ENCODE measurements at places on chromosomes 1 and 21.
A peak's percentile ranks its signal among the peaks of the same experiment; 100 is the strongest.

DNA sequence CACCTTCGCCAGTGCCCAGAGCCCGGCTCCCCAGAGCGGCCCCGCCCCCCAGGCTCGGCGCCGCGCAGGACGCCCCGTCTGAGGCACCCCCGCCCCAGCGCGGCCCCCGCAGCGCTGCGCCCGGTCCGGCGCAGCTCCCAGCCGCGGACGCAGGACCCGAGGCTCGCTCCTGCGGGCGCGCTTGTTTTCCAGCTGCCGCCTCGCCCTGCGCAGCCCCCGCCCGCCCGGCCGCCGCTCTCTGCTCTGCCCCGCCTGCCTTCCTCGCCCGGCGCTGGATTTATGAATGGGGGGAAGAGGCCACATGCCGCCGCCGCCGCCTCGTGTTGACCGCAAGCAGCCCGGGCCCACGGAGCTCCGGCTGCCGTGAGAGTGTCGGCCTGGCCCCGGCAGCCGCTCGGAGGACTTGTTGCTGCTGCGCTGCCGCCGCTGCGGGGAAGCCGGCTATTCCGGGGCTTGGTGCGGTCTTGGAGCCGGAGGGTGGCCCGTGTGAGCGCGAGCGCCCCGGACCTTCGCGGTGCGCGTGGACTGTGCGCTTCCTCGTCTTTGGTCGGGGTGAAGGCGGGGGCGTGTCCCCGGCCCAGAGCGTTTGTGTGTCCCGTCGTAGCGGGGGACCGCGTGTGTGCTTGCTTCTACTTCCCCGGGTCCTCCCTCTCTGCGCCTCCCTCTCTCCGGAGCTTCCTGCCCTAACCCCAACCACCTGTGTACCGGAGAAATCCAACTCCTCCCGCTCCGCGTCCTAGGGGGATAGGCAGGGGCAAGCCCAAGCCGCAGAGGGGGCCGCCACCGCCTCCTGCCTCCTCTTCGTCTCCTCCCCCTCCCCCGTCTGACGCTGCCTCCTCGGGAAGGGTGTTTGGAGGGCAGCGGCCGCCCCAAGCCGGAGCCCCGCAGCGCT is 736 bp downstream of the KCNC4 start:
- peak; percentile 43 for DNase-seq

DNA sequence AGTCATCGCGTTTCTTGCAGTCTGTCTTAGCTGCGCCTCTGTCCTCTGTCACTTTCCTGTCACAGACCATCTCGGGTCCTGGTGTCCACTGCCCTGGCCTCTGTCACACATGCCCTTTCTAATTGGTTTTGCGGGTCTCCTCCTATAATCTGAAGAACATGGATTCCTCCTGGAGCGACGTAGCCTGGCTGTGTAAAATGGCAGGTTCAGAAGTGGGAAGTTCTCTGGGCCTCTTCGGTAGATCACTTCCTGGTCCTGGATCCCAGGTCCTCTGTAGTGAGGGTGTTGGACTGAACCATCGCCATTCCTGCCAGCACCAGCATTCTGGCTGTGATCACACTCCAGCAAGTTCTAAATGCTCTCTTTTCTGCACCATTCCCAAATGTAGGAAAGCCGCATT is 857 bp downstream of the FAM3B start:
- no peak for DNase-seq

DNA sequence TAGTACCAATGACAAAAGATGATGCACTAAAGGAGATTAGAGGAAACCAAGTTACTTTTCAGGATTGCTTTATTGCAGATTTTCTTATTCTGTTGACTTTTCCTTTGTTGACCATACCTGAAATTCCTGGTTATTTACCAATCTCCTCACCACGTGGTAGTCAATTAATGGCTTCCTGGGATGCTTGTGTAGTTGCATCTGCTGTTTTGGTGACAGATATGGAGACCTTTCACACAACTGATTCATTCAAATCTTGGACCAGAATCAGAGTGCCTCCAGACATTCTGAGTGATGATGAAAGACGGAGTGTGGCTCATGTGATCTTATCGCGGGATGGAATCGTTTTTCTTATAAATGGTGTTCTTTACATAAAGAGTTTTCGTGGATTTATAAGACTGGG is 91.3 kb downstream of the CATSPERE start:
- no peak for DNase-seq

DNA sequence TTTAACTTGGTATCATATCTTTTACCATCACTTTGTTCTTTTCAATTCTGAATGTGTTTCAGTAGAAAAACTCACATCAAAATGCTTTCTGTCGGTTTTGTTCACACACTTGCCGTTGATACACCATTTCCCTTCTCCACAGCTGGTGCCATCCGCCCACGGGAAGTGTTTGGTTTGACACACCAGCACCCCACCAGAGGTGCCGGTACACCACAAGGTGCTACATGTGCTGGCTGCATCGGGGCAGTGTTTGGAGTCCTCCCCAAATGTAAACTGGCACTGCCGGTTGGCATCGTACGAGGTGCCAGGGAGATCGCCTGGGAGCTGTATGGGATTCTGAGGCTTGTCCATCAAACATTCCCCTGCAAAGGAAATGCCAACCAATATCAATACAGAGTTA is 5.0 kb downstream of the ADAMTS1 start:
- DNase-seq: no peak

DNA sequence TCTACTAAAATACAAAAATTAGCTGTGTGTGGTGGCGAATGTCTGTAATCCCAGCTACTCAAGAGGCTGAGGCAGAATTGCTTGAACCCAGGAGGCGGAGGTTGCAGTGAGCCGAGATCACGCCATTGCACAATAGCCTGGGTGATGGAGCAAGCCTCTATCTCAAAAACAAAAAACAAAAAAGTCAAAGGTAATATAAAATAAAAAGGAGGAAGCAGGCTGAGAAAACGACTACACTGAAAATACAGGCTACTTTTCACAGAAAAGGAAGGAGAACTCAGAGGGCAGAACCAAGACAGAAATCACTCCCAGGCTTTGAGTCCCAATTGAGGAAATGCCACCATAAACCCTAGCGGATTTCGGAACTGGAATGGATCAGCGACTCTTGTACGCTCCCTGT is 5.9 kb upstream of the A3GALT2 start:
- no peak for DNase-seq

- DNase-seq: no peak
These were observed 67.4 kb downstream of the LYST start for GRCh38 chr1:235799264-235799663.

- no peak for DNase-seq
These were observed 2.6 kb downstream of the NME7 start for GRCh38 chr1:169364948-169365347.

- no peak for DNase-seq
These were observed 190.0 kb upstream of the SAMSN1 start for GRCh38 chr21:14736162-14736561.

GRCh38 chr1:218468711-218469110 is 123.6 kb downstream of the TGFB2 start:
- no peak for DNase-seq

DNA sequence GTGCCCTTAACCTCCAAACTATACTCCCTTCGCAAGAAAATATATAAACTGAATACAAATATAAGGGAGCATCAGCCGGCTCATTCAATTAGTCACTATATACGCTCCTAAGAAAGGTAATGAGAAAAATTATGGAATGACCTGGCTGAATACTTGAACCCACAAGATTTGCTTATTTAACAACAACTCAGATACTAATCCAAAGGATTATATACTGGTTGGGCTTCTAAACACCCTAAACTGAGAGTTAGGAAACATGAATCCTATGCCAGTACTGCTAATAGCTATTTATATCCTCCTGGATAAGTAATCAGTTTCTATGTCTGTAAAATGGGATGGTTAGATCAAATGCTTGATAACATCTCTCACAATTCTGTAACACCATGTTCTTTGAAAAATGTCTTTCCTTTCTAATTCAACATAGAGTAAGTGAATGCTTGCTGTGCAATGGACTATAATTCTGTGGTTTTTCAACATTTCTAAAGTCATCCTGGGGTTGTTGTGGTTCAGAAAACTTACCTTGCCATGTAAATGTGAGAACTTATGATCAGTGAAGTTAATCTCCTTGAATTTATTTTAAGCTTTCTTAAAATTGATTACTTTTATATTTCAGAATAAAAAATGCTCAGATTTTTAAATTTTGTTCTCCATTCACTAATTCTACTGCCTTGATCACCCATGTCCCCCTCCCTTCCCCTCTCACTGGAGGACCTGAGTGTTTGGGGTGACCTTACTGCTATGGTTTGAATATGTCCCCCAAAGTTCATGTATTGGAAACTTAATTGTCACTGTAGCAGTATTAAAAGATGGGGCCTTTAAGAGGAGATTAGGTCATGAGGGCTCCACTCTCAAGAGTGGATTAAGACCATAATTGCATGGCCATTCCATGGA is 14.5 kb downstream of the DUSP10 start:
- DNase-seq: no peak

DNA sequence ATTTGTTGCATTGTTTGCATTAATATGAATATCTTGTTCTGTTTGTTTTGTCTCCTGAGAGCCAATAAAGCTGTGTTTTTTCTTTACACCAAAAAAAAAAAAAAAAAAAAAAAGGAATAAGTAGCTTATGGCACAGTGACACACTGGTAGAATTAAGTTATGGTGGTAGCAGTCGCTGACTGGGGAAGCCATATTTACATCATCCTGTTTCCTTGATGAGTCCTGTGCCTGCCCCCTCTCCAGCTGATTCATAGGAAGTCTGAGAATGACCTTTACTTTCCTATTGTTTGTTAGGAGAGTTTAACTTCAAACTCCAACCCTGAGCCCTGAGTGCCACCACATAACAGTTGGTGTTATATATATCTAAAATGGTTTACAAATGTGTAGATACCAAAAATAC is 62.2 kb downstream of the OBSCN start:
- no peak for DNase-seq

GRCh38 chr21:46247699-46248421 is 19.3 kb upstream of the LSS start:
- DNase-seq: no peak

- no peak for DNase-seq
These were observed 127.4 kb downstream of the DHRS3 start for GRCh38 chr1:12490532-12491142.

DNA sequence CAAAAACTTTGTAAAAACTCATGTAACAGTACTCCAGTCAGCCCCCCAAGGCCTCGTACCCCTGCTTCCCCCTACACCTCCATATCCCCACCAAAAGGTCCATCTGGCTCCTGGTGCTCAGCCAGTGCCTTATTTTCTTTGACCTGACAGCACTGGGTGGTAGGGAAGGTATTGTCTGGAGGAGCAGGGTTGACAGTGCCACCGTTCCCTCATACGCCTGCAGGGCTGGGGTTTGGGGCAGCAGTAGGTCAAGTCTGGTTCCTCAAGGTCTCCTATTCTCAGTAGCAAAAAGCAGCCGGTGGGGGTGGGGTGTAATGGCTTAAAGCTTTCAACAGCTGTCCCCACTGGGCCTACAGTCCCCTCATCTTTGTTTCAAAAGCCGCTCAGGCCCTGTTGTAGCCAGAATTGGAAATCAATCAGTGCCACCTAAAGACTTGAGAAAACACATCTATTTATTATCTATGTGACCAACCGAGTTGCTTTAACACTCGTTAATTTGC is 25.3 kb upstream of the TTF2 start:
- DNase-seq: no peak

GRCh38 chr1:30778154-30778978 is 20.8 kb upstream of the LAPTM5 start:
- DNase-seq: no peak

GRCh38 chr1:84940481-84940880 is 47.5 kb upstream of the LPAR3 start:
- no peak for DNase-seq

- DNase-seq: no peak
These were observed 64.4 kb downstream of the HMGB4 start for GRCh38 chr1:33928251-33928650.

- no peak for DNase-seq
These were observed 13.9 kb upstream of the MAP3K21 start for GRCh38 chr1:233313434-233314155.

GRCh38 chr1:167013108-167013929 is 24.2 kb downstream of the MAEL start:
- DNase-seq: no peak

DNA sequence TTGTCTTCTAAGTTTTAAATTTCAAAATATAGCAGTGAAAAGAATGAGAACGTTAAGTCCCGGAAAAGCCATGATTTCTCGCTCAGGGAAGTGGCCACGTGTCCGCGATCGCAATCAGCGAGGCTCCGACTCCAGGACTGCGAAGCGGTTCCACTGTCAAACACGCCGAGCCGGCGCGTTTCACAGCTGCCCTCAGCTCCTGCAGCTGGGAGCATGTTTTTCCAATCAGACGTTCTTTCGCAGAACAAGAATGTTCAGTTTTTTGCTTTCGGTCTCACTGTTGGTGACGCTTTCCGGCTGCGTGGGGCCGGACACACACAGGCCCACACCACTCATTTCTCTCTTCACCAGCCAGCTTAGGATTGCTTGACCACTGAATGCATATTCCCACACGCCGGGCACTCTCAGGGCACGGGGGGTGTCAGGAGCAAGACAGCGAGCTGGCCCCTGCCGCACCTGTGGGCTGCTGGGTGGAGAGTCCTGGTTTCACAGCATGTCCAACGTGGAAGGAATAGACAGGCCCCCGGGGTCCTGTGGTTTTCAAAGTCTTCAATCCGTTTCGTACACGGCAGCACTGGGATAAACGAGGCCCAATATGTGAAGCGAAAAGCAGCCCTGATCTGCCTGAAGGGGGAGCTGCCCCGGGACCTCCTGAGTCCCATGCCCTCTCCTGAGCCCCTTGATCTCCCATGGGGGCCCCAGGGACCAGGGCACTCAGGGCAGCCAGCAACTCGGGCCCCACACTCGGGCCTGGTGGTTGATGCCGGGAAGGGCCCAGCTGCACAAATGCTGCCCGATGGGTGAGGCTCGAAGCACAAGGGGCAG is 47.3 kb upstream of the COL18A1 start:
- no peak for DNase-seq

DNA sequence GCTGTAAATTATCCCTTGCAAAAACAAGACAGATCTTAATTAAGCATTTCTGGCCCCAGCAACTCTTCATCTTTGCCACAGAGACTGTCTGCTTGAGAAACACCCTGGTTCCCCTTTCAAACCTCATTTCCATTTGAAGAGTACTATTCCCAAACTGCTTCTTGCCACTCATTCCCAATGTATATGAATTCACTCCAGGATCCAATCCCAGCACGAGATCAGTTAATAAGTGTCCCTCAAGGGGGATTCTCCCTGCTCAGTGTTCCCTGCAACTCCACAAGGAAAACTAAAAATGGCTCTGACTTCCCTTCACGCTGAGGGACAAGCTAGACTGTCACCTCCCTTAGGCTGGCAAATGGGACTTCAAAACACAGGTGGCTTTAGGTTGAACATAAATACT is 173.2 kb downstream of the SIPA1L2 start:
- no peak for DNase-seq

GRCh38 chr1:2948001-2948750 is 73.1 kb upstream of the ACTRT2 start:
- DNase-seq: no peak

- no peak for DNase-seq
These were observed 77.6 kb downstream of the CLSTN1 start for GRCh38 chr1:9746211-9746610.

- DNase-seq: no peak
These were observed 230.8 kb downstream of the NEGR1 start for GRCh38 chr1:72051538-72051937.

DNA sequence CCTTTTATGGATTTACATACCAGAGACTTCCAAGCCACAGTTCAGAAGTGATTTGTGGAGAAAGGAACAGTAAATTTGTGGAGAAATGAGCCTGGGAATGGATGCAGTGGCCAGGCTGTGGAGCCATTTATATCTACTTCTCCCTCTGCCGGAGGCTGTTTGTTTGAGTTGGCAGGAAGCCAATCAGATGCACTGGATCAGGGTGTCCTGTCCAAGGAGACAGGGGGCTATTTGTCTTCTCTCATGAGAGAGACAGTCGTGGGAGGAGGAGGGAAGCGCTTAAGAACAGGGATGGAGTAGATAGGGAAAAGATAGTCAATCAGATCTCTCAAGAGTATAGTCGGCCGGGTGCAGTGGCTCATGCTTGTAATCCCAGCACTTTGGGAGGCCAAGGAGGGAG is 2.8 kb upstream of the HAPLN2 start:
- no peak for DNase-seq

All from stimulated activated naive CD4-positive, alpha-beta T cell (primary cell).